ENCODE measurements at places on chromosomes 3 and 15.

- DNase-seq: peak; percentile 9
These were observed 232.1 kb upstream of the LYSMD4 start for GRCh38 chr15:99965376-99965775.

- DNase-seq: no peak
These were observed 201.1 kb downstream of the NR1D2 start for GRCh38 chr3:24145981-24146822.

DNA sequence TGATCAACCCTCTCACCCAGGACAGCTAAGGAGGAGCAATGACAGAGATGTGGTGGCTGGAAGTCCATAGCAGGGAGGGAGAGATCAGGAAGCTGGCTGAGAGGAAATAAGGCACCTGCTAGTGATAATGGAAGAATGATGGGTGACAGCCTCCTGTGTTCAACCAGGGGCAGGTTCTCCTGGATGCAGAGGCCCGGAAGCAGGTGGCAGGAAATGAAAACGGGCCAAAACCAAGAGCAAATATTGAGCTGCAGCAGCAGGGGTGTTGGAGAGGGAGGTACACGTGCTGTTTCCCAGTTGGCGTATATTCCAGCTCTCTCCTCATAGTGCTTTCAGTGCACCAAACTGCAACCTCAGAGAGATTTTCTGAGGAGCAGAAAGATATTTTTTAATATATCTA is 213.4 kb upstream of the TBL1XR1 start:
- DNase-seq: no peak

GRCh38 chr15:25930931-25931330 is 67.8 kb upstream of the ATP10A start:
- no peak for DNase-seq

- no peak for DNase-seq
These were observed 98.2 kb downstream of the TLE3 start for GRCh38 chr15:69999392-70000085.

GRCh38 chr3:27545061-27545460 is 60.9 kb upstream of the SLC4A7 start:
- no peak for DNase-seq

DNA sequence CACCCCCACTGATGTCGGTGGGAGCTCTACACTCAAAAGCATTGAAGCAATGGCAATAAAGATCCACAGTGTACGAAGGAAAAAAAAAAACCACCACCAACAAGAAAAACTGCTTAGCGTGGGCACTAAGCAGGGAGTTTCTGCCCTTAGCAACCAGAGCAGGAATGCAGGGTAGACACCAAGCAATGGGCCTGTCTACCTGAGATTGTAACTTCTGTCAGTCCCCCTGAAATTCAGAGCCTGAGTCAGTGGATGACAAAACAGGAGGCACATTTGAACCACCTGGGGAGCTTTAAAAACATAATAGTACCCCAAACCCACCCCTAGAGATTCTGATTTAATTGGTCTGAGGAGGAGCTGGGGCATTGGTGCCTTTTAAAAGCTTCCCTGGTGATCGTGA is 275.2 kb downstream of the SATB1 start:
- no peak for DNase-seq

- DNase-seq: no peak
These were observed at the start of gene ALDH1A3 for GRCh38 chr15:100879464-100880138. Gene ALDH1A3 (plus strand): TSS chr15:100879831. CDS start chr15:100879908, 77 bp downstream.

DNA sequence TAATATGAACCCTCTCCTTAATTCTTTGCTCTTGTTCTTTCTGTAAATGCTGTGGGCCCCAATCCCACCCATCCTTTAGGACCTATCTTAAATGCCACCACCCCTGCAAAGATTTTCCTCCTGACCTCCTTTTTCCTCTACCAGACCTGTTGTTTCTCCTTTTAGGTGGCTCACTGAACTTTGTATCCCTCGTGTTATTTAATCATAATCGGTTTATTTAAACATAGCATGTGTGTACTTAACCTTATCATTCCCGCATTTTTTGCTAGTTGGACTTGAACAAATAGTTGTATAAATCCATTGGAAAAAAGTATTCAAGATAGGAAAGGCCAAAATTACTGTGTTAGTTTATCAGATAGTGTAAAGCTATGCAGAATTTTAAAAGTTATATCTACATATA is 988 bp upstream of the NFKBIZ start:
- DNase-seq: no peak

DNA sequence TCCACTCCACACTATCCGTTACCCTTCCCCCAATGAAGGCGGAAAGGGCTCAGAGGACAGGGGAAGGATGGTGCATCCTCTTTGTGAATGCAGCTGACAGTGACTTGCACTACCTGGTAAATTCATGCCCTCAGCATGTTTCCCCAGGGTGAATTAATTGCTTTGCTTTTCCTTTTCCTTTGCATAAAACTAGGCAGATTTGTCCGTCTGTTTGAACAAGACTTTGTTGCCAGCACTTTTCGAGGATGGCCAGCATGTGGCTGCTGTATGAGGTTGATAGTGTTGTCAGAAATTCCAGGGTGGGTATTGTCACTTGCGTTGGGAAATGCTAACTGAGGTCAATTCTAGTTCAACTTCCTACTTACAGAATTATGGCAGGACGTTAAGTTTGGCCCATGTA is 79.0 kb upstream of the RARB start:
- DNase-seq: no peak

DNA sequence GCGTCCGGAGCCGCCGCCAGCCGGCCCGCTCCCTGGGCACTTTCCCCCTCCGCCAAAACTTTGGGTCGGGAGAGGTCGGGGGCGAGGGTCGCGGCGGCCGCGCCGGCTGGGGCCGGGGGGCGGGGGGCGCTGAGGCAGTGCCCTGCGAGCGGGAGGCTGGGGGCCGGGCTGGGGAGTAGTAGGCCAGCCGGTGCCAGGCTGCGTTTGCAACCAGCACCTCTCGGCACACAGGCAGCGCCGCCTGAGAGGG is 452 bp downstream of the BBX start:
- no peak for DNase-seq

DNA sequence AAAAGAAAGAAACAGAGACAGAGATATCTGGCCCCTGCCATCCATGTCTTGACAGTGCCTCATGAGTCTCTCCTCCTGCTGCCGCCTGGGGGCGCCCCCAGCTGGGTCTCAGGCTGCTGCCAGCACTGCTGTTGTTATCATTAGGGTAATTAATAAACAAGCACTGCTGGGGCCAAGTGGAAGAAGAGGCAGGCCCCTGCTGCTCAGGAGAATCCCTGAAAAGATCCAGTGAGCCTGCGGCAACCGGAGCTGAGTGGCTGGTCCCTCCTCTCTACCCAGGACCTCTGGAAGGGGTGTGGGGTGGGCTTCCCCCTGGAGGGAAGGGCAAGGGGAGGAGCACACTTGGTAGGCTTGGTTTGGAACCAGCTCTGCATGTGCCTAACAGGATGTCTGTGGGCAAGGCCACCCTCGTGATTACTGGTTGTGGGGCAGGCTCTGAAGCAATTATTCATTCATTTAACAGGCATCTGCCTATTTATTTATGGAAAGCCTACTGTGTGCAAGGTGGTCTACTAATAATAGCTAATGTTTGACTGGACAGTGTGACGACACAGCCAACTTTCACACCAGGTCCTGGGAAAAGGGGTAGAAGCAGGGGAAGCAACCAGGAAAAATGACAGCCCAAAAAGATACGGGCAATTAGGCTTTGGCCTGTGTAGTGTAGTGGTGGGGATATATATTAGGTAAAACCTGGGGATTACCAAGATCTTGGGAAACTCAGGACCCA is 1.2 kb upstream of the TYRO3 start:
- DNase-seq: peak; percentile 92

DNA sequence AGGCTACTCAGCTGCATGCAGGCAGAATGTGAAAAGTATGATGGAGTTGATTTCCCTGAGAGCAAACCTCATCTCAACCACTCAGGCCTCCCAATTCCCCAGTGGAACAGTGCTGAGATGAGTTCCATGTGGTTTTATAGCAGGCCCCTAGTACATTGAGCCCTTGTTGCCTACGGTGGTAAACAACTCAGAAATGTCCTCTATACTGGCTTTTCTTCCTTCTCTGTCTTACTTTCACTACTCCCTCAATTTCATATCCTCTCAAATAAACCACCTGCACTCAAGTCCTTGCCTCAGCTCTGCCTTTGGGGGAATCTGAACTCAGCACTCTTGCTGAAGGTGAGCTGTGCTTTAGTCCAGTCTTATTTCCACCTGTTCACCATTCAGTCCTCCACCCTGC is 399.9 kb downstream of the PDCD6IP start:
- DNase-seq: no peak

GRCh38 chr3:120022729-120023128 is 71.5 kb downstream of the GSK3B start:
- no peak for DNase-seq

GRCh38 chr15:27865926-27866325 is 233.2 kb downstream of the OCA2 start:
- DNase-seq: no peak

DNA sequence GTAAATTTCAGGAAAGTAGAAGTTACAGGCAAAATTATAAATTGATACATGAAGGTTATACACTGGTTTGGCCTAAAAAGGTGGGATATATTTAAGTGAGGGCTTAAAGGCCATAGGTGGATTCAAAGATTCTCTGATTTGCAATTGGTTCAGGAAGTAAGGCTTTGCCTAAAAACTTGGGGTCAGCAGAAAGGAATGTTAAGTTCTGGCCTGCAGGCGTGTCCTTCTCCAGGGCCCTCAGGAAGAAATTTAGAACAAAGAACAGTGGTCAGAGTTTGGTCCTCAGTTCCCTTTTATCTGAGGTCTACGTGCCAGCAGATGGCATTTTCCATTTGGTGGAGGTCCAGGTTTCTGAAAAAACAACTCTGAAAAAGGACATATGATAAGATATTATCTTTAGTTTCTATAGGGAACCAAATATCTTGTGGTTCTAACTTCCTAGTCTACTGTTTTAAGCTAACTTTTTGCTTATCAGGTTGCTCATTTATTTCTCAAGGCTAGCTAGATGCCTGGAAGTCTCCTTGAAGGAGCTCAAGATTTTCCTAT is 40.5 kb downstream of the SCN11A start:
- DNase-seq: no peak

GRCh38 chr3:53027254-53027844 is 18.5 kb downstream of the SFMBT1 start:
- DNase-seq: no peak

- no peak for DNase-seq
These were observed 245.3 kb downstream of the PDZRN3 start for GRCh38 chr3:73379465-73379864.

DNA sequence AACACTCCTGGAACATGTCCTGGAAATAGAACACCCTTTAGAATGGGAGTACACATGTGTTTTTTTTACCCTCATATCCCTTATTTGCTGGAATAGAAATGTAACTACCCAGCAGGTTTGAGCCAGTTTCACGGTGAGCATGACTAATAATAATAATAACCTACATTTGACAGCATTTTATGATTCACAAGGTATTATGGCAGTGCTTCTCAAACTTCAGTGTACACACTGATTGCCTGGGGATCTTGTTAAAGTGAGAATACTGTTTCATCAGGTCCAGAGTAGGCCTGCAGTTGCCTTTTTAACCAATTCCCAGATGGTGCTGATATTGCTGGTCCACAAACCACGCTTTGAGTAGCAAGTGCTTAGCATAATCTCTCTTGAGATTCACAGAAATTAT is 63.9 kb downstream of the NFKBIZ start:
- DNase-seq: no peak

DNA sequence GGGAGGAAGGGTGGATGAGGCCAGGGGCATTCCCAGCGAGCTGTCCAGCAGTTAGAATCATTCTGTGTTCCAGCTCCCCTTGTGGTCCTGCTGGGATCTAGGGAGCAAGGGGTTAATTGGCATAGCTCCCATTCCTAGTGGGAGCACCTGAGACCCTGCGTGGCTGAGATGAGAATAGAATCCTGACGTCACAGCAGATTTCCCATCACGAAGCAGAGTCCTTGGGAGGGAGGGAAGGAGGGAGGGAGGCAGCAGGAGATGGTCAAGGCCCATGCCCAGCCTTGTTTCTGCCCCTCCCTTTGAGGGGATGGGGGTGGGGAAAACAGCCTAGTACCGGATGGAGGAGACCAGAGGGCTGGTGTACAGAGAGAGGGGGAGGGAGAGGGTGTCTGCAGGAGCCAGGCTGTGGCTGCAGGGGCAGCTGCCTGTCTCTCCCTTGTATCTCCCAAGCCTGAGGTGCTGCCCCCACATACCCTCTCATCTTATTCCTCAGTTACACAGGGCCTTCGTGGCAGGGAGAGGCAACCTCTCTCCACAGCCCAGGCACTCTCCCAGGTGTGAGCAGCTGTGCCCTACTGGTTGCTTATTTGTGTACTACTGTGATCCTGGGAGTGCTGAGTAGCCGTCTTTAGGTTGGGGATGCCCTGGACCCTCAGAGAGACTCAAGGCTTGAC is 5.4 kb downstream of the TYRO3 start:
- DNase-seq: no peak

DNA sequence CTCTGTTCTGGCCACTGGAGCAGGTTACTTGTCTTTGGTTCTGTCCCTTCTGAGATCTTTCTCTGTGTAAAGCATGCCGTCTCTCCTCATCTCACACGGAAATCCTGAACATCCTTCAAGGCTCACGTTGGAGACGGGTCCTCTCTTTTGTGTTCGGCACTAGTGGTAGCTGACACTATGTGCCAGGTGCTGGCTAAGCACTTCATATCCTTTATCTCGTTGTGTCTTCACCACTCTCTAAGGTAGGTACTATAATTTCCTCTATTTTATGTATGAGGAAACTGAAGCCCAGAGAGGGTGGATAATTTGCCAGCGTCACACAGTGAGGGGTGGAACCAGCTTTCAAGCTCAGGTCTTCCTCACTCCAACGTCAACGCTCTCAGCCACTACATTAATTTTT is 1.2 kb downstream of the IFT122 start:
- no peak for DNase-seq

GRCh38 chr15:98954411-98954810 is 53.2 kb downstream of the PGPEP1L start:
- DNase-seq: no peak

DNA sequence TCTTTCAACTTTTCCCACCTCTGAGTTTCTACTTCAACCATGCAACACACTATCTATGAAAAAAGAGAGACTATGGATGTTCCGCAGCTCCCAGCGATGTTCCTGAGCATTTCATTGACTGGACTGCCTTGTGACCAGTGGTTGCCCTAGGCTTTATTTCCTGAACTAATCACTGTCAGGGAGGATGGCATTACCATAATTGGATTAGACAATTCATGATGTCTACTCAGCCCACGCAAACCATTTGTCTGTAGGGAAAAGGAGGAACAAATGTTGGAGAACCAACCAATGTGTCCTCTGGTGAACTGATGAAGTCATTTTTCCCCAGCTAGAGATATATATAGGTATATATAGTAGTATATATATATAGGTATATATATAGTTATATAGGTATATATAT is 229.3 kb upstream of the MCTP2 start:
- no peak for DNase-seq

- no peak for DNase-seq
These were observed 199.9 kb upstream of the CTDSPL start for GRCh38 chr3:37661615-37662306.

- DNase-seq: no peak
These were observed 148.9 kb upstream of the IL12A start for GRCh38 chr3:159839561-159840379.

- no peak for DNase-seq
These were observed 1250.9 kb downstream of the ROBO1 start for GRCh38 chr3:78516937-78517336.
